ENCODE measurements at places on chromosomes 11 and 22.

DNA sequence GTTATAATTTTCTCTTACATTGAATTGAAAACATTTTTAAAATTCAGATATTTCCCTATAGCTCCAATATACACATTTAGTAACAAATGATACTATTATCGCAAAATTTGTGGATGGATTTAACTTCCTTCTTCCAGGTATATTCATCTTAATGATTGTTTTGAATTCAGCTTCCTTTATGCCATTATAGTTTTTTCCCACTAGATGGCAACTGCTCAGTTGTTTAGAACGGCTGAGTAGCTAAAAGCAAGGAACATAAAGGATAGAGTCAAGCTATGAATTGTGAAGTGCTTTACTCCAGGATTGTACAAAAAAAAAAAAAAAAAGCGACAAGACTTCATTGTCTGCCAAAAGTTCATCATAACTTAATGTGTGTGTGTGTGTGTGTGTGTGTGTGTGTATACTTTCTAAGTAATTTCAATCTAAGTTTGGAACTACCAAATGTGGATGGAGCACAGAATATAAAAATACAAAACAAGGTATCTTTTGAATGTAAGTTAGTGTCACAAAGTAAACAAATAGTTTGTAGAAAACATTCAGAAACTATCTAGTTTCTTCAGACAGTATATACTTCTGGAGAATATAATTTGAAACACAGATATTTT, 846.4 kb downstream of the DLG2 start:
- no peak for DNase-seq

DNA sequence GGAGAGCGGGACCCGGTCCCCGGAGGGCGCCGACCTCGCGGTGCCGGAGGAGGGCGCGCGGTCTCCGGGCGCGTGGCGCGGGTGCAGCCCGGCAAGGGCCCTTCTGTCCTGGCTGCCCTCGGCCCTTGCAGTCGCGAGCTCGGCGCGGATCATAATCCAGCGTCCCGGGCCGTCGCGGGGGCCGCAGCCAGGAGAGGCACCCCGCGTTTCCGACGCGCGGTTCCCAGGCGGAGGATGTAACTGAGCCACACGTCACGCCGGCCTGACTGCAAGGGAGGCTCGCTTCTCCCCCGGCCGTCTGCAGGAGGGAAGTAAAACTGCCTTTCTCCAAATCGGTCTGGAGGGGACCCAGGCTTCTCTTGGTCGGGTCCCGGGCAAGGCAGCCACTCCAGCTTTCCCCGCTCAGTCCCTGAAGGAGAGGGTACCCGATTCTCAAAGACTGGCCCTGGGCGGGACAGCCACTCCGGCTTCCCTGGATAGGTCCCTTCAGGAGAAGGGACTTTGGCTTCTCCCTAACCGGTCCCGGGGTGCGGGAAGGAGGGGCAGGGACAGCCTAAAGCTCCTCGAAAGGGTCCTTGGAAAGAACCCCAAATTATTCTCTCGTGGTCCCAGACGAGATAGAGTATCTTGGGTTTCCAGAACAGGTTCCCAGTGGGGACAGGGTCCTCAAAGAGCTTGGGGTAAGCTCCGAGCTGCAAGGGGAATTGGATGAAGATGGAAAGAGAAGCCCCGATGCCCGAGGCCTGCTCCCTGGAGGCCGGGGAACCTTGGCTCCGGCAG, 836 bp downstream of the SPON1 start:
- DNase-seq, result no peak

- DNase-seq, result no peak
Observed at GRCh38 chr11:2590965-2591754, 108.6 kb downstream of the KCNQ1OT1 start.

- DNase-seq, result no peak
Observed at GRCh38 chr11:3916962-3917361, 61.5 kb downstream of the STIM1 start.

DNA sequence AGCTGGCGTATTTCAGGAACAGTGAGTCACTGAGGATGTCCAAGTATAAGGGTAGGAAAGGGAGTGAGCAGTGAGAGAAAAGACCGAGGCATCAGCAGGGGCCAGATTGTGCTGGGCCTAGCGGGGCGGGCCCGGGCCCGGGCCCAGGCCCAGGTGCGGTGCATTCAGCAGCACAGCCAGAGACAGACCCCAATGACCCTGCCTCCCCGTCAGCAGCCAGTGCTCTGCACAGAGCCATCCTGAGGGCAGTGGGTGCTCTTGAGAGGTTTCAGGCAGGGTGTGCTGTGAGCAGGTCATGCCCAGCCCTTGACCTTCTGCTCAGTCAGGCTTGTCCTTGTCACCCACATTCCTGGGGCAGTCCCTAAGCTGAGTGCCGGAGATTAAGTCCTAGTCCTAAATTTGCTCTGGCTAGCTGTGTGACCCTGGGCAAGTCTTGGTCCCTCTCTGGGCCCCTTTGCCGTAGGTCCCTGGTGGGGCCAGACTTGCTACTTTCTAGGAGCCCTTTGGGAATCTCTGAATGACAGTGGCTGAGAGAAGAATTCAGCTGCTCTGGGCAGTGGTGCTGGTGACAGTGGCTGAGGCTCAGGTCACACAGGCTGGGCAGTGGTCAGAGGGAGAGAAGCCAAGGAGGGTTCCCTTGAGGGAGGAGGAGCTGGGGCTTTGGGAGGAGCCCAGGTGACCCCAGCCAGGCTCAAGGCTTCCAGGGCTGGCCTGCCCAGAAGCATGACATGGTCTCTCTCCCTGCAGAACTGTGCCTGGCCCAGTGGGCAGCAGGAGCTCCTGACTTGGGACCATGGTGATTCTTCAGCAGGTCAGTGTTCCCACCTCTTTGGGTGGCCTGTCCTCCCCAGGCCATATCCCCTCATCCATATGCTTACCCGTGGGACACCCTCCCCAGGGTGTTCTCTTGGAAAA, 2.1 kb downstream of the MYO7A start:
- no peak for DNase-seq

- DNase-seq, result no peak
Observed at GRCh38 chr11:6943131-6943530, 16.9 kb downstream of the ZNF215 start.

DNA sequence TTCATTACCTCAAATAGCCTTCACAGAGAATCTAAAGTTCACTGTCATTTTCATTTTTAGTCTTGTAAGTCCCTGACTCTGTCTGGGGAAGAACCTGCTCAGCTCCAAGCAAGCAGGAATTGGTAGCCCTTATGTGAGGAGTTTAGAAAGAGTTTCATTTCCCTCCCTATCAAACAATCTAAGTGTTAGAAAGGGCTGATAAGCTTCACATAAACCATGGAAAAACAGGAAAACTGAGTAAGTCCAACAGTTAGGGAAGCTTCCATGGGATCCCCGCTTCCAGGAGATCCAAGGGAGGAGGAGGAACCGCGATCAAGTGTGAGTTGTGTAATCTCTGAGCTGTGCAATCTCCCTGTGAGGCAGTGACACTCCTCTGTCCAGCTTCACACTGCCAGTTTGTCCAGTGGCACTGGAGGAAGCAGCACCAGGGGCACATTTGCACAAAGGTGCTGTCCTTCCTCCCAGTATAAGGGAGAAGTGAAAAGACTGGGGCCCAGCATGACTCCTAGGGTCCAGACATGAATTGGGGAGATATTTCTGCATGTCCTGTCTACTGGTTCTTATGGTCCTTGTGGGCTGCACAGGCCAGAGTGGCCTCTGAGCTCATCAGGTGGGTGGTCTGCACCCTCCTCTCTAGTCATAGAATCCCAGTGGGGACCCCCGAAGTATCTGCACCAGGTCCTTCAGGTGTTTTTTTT, 4.3 kb downstream of the PRAME start:
- DNase-seq, result no peak

DNA sequence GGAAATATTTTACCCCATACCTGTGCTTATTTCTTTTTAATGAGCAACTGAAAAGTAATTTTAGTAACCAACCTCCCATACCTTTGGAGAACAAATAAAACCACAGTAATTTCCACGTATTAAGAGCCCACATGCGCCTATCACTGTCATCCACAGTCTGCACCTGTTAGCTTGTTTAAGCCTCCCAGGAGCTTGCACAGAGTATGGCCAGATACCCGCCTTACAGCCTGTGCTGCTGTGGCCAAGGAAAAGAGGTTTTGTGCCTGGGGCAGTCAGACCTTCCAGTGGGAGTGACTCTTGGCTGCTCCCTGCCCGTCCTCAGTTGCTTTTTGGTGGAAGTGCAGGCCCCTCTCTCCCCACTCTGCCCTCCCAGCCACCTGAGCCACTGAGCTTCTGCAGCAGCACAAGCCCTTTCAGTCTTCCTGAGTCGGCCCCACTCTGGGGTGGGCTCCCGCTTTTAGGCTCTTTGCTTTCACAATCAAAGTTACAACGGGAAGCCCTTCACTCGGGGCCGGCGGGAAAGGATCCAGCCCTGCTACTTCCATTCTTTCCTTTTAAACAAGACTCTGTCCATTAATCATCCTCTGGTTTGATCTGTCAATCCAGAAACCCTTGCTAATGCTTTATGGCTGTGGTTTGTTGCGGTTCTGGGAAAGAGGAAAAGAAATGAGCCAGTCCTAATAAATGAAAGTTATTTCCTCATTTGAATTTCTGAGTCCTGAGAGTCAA, 308.8 kb downstream of the TBC1D22A start:
- no peak for DNase-seq
